ENCODE measurements at places on chromosomes 16 and 17.

- DNase-seq: no peak
Observed at GRCh38 chr16:51573191-51573590, 422.1 kb upstream of the SALL1 start.

DNA sequence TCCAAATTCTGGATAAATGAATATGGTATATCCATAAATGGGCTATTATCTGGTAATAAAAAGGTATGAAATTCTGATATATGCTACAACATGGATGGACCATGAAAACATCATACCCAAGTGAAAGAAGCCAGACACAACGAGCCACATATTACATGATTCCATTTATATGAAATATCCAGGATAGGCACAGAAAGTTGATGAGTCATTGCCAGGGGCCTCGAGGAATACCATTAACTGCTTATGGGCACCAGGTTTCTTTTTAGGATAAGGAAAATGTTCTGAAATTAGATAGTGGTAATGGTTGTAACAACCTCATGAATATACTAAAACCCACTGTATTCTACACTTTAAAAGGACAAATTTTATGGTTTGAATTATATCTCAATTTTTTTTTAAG lies 123.2 kb downstream of the PITPNC1 start:
- no peak for DNase-seq

DNA sequence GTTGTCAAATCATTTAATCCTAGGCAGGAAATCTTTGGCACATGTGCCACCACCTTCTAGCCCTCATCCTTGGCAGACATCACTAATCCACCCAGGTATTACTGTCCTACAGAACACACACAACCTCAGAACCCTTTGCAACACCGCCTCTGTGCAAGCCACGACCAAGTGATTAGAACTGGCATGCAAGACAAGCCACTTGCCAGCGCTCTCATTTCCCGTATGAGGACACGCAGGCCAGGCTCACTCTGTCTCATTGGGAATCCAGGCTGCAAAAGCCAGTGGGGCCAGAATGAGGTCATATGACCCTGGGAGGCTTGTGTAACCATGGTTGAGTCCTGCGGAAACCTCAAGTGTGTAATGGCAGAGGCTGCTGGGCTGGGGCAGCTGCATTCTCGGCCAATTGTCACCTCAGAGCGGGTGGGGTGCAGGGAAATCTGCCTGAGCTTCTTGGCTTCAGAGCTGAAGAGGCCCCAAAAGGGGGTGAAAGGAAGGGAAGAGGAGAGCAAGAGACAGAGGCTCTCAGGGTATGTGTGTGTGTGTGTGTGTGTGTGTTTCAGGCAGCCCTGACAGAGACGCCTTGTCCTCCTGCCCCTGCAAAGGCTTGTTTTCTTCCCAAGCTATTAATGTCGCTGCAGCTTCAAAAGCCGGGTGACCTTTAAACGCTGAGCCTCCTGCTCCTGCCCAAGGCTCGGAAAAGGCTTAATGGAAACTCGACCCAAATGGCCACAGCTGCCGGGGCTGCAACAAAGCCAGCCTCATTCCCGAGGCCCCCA lies 43.2 kb upstream of the MRPS23 start:
- peak; percentile 94 for DNase-seq

GRCh38 chr17:37608351-37609169 lies 658 bp downstream of the SYNRG start:
- DNase-seq: peak; percentile 68

DNA sequence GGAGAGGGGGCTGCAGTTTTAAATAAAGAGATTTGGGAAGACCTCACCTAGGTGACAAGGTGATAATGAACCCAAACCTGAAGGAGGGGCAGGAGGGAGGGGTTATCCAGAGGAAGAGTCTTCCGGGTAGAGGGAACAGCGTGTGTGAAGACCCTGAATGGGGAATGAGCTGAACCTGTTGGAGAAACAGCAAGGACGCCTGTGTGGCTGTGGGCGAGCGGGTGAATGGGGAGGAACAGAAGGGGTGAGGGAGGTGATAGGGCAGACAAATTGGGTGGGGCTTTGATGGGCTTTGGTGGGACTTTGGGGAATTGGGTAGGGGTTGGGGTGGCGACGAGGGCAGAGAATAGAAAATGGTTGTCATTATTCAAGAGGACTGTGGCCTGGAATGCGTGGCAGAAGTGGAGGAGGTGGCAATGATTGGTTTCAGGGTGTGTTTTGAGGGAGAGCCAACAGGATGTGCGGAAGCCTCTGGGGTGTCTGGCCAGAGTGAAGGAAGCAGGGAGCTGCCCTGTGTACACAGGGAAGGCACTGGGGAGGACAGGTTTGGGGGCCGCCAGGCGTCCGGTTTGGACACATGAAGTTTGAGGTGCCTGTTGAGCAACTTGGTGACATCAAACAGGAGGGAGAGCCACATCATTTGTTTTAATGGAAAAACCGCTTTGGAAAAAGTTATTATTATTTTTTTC lies 48.7 kb downstream of the NKD1 start:
- DNase-seq: no peak

- DNase-seq: no peak
Observed at GRCh38 chr16:11349599-11350276, 4.5 kb downstream of the RMI2 start.

DNA sequence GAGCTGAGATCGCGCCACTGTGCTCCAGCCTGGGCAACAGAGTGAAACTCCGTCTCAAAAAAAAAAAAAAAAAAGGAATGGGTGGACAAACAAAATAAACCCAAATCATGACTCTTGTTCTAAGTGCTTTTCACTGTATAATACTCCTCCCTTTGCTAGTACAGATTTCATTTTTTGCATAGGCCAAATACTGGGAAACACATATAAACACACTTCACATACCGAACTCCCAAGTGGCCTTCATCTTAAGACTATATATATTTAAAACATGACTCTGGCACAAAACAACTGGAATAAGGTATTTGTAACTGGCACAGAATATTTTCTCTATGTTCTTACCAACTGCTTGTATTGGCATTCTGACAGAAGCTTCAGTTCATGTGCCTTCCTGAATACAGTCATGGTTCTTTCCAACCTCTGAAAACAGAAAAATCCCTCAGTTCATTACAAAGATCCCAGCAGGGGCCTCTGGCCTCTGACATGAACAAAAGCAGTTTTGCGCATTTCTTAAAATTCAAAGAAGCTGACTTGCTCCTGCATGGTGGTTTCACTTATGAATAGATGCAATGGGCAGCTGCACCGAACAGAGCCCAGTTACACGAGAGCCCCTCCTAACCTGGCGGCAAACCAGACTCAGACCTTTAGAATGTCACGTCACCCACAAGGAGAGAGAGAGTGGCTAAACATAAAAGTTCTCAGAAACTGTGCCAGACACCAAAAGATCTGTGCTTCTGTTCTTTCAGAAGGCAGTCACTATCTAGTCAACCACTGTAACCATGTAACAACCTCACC lies 19.1 kb upstream of the COPRS start:
- no peak for DNase-seq

- no peak for DNase-seq
Observed at GRCh38 chr17:76089680-76090516, 10.9 kb downstream of the ZACN start.

DNA sequence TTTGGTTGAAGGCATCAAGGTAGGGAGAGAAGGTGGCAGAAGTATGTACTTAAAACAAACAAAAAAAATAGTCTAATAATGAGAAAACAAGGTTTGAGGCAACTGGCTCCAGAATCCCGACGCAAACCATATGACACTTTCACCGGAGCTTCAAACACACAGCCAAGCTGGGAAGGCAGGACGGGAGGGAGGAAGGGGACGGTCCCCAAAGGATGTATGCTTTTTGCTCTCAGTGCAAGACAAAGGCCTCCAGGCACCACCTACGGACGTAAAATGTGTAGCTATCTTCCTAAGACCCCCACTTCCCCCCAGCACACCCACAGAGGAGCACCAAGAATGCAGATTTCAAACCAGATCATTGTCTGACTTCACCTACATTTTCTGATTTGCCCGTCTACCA lies 102.3 kb downstream of the ZFHX3 start:
- no peak for DNase-seq

DNA sequence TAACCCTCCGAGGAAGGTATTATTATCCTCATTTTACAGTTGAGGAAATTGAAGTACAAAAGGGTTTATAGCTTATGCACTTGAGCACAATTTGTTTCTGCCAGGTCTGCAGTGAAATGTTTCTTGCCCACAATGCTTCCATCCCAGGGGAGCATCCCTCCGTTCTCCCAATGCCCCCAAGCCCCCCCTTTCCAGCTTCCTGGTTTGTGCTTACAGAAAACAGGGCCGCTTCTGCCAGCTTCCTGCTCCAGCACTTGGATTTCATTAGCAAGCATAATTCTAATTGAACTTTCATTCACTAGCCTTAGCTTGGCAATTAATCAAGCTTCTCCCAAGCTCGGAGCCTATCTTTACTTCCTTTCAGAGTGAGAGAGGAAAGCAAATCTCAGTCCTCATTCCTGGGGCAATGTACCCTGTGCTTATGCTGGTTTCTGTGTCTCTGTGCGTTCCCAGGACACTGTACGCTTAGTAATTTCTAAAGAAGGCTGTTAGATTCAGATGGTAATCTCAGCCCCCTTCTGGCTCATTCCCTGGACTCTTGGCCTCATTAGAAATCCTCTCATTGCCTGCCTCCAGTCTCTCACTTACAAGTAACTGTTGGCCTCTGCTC lies 141.6 kb downstream of the HS3ST2 start:
- no peak for DNase-seq

DNA sequence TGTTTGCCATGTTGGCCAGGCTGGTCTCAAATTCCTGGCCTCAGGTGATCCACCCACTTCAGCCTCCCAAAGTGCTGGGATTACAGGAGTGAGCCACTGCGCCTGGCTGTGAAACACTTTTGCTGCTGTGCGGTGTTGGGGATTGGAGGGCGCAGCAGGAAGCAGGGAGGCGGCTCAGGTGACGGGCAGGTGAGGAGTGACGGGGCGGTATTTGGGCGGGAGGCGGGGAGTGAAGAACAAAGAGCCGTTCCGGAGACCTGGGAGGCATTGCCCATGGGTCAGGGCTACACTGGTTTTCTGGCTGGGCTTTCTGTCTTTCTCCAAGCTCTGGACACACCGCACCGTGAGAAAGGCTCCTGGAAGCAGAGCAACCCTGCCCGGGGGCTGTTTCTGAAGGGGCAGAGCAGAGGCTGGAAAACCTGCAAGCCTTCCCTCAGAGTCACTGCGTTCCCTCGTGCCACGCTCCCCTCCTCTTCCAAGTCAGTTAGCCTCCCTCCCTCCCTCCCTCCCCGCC lies 22.1 kb downstream of the CRISPLD2 start:
- no peak for DNase-seq

DNA sequence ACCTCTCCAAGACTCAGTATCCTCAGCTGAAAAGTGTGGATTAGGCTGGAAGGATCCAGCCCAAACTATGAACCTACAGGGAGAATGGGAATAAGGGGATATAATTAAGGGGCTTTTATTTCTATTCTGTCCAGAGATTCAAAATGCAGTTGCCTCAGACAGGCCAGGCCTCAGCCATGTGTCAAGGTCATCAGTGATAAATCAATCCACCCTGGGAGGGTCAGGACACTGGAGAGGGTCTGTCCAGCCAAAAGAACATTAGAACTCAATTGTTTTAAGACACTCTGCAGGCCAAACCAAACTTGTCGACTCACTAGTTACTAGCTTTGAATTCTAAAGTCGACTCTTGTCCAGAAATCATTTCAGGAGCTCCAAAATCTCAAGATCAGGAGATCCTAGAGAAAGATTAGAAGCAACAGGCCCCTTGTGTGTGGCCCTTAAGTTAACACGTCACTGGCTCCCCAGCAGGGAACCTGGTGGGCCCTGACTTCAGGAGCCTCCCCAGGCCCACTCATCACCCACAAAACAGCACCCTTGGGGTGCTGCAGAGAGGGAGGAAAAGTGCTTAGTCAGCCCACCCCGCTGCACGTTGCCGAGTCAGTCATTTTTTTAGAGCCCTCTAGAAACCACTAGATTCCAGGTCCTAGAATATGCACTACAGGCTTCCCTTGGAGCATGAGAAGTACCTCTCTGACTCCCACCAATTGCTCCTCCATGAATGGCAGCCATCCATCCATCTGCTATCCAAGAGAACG lies 156.8 kb downstream of the XYLT1 start:
- DNase-seq: no peak

- peak; percentile 77 for DNase-seq
Observed at GRCh38 chr17:77579682-77580081, 378.8 kb upstream of the TNRC6C start.

GRCh38 chr16:85940214-85940613 lies 41.3 kb downstream of the IRF8 start:
- DNase-seq: no peak

GRCh38 chr17:45022288-45022648 lies 29.2 kb downstream of the DCAKD start:
- no peak for DNase-seq

- DNase-seq: no peak
Observed at GRCh38 chr17:72268431-72268830, 147.6 kb downstream of the SOX9 start.

DNA sequence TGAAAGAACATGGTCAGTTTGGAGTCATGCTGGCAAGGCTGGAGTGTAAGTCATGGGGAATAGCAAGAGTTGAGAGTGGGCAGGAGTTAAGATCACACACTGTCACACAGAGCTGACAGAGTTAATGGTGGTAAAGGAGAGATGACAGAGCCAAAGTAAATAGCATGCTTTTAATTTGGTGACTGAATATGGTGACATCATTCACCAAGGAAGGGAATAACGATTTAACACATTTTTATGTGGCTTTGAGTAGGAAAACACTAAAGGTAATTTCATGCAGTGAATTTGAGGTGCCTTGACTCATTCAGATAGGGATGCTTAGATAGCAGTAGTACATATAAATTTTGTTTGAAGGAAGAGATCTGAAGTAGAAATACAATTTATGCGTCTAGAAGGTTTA lies 42.1 kb downstream of the SYNRG start:
- no peak for DNase-seq

- no peak for DNase-seq
Observed at GRCh38 chr17:259341-259976, 78.0 kb upstream of the DOC2B start.

GRCh38 chr17:27566671-27567562 lies 64.1 kb upstream of the LGALS9 start:
- DNase-seq: peak; percentile 60

GRCh38 chr16:49661465-49662187 lies 194.3 kb downstream of the ZNF423 start:
- DNase-seq: no peak

DNA sequence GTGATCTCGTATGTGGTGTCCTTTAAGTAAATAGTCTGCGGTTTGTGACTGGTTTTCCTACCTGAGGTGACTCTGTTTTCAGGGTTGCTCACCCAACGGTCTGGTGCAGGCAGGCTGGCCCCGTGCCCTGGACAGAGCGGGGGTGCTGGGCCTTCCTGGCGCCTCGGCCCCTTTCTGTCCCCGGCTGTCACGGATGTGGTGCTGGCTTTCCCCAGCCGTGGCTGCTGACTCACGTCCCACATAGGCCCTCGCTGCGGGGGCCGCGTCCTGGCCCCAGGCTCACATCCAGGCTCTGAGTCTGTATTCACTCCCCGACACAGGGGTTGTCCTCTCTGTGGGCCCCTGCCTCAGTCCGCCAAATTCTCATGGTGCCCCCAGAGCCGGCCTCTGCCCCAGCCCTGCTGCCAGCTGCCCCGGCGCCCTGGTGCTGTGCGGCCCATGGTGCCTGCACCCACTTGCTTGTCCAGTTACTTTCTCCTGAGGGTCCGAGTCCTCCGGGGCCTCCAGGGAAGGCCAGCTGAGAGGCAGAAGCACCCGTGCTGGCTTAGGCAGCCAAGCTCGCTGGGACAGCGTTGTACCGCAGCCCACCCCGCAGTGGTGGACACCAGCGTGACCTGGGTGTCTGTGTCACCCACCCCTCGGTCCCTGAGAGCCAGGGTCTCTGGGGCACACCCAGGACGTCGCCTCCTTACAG lies 5.9 kb downstream of the CHMP6 start:
- no peak for DNase-seq

GRCh38 chr16:47904691-47905090 lies 251.1 kb downstream of the ABCC12 start:
- no peak for DNase-seq

- no peak for DNase-seq
Observed at GRCh38 chr16:84499638-84500037, 4.8 kb downstream of the MEAK7 start.
